Activated T-cell treated with anti-CD3 and anti-CD28 coated beads, Interleukin-2, amount 50 U/mL, for 24 hours (primary cell): ENCODE measurements at places on chromosomes 3 and 15.

- peak; percentile 67 for DNase-seq
These were observed 114.9 kb upstream of the MEF2A start for GRCh38 chr15:99450896-99451358.

- DNase-seq = no peak
These were observed 13.7 kb downstream of the CLPX start for GRCh38 chr15:65171428-65171827.

DNA sequence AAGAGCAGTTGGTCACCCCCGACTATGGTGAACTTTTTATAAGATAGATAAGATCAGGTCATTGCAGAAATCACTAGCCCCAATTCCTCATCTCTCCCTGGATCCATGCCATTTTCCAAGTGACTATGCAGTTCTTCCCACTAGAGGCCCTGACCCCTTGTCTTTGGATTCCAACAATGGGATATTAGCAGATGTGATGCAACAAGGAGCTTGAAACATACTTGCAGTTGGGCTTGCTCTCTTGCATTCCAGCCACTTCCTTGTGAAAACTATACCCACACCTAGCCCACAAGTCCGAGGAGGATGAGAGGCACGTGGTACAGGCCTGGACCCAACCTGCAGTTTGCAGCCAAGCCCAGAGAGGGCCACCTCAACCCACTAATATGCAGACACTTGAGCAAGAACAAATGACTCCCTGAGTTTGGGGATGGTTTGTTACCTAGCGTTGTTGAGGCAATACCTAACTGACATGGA, 60.6 kb downstream of the SUCLG2 start:
- DNase-seq = no peak

- DNase-seq = no peak
These were observed 354.7 kb downstream of the MCTP2 start for GRCh38 chr15:94586099-94586498.

- no peak for DNase-seq
These were observed 96.6 kb downstream of the FHIT start for GRCh38 chr3:61154457-61155198.

GRCh38 chr3:86938416-86939105, 52.4 kb downstream of the VGLL3 start:
- DNase-seq = no peak

DNA sequence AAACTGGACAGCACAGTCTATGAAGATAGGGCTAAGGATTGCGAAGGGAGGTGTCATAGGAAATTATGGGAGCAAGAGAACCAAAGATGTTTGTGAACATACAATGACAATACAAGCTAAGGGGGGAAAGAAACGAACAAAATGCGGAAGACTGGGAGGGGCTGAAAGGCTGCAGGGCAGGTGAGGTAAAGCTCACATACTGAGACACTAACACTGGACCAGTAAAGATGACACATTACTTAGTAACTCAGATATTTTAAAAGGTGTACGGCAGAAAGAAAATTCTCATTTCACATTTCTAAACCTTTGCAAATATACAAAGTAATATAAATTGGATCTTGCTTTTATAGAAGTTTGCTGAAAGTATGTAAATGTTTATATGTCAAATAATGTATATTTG, 10.1 kb downstream of the CLDND1 start:
- DNase-seq = no peak

DNA sequence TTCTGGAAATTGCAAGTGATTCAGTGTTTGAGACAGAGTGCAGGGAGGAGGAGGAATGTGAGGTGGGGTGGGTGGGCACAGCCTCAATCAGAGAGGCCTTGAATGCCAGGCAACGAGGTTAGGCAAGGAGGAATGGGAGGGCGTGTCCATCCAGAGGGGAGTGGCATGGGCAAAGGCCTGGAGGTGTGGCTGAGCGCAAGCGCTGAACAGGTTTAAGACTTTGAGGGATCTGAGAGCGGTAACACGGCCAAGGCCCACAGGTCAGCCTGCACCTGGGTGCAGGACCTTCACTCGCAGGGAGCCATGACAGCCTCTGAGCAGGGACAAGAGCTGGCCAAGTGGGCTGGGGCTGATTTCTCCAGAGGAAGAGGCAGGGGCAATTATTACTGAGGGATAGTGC, 125.9 kb downstream of the TPRA1 start:
- DNase-seq = no peak

- DNase-seq = no peak
These were observed 33.4 kb downstream of the CCDC33 start for GRCh38 chr15:74269362-74270035.

DNA sequence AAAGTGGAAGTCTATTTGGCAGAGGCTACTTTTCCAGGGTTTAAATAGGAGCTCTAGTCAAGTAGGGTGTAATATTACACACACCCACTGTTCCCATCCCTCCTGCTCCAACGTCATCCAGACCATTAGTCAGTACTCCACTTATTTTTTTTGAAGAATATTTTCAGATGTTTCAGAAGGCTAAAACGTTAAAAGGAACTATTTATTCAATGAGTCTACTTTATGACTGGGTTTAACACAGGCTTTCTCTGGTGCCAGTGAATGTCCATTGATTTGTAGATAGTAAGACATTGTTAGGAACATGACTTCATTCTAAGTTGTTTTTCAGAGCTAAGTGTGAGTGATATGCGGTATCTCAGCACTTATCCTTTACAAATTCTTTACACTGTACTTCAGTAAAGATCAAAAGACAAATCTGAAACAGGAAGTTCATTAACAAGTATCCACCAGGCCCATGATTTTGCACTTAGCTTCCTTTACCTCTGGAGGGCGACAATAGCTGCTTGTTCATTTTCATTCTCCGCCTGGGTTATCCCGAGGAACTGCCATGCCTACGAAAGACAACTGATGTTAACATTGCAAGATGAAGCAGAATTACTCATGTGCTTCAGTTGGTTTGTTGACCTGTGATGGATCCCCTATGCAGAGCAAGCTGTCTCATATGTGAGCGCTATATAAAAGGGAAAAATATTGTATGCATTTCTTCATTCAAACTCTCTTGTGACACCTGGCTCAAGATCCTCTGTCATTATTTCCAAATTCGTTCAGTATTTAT, 158.7 kb downstream of the USP13 start:
- DNase-seq = no peak

DNA sequence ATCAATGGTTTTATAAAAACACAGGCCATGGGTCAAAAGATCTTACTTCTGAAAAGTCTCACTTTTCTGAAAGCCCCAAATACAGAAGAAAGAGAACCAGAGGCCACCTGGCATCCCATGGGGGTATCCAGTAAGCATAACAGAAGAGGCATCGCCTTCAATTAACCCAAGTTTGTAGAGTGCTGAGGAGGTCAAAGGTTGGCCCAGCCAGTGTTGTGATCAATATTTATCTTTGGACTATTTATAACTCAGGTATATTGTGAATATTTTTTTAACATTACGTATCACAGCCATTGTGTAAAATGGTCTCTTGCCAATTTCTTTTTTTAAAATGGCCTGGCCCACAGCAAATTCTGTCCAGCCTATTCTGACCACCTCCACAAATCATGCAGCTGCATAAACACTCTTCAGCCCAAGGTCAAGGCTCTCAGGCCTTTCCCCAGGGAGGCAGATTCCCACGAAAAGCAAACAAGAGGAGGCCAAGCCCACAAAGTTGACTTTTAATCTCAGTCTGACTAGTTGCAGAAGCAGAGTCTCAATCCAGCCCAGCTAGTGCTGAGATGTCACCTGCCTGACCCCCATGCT, 26.2 kb upstream of the SPTBN5 start:
- no peak for DNase-seq

DNA sequence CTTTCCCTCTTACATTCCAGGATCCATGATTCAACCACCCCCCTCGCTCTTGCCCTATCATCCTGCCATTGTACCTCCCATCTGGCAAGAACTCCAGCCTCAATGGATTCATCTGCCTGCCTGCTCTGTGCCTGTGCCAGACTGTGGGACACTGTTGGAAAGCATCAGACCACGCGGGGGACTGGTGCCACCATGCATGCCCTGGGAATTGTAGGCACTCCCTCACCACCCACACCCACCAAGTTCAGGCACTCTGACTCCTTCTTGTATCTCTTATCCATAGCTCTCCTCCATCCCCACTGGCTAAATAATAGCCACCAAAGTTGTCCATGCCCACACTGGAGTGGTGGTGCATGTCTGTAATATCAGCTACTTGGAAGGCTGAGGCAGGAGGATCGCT, 143.8 kb downstream of the TPRA1 start:
- peak; percentile 14 for DNase-seq

GRCh38 chr3:138078901-138079344, 36.5 kb downstream of the DZIP1L start:
- DNase-seq = no peak

DNA sequence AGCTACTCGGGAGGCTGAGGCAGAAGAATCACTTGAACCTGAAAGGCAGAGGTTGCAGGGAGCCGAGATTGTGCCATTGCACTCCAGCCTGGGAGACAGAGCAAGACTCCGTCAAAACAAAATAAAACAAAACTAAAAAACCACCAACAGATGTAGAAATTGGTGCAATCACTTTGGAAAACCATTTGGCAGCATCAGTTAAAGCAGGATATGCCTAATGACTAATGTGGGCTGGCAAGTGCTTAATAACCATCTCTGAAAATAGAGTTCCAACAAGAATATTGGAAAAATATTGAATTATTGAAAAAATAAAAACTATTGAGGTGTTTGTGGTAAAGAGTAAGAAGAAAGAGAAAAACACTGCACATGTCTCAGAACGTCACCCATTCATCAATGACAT, 16.1 kb upstream of the RTP3 start:
- no peak for DNase-seq

- DNase-seq = no peak
These were observed 44.0 kb downstream of the CCDC54 start for GRCh38 chr3:107421170-107421792.

DNA sequence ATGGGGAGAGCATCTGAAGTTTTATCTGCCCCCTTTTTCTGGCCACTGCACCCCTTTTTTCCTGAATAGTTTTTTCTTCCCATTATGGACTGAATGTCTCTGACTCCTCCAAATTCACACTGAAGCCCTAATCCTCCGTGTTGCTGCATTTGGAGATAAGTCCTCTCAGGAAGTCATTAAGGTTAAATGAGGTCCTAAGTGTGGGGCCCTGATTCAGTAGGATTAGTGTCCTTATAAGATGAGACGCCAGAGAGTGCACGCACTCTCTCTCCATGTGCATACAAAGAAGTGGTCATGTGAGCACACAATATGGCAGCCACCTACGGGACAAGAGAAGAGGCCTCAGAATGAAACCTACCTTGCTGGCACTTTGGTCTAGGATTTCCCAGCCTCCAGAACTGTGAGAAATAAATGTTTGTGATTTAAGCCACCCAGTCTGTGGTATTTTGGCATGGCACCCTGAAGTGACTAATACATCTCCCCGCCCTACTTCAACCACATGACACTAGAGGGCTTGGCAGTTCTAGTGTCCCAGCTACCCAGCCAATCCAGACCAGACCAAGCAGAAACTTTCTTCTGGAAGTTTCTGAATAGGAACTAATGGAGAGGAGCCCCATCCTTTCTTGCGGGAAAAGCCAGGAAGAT, 191.3 kb downstream of the PDE8A start:
- no peak for DNase-seq

GRCh38 chr3:34357461-34357860, 559.0 kb downstream of the PDCD6IP start:
- DNase-seq = no peak
